ENCODE measurements at places on chromosomes 5 and 9. TPM values are rescaled to one million over a fixed set of nuclear protein-coding genes. Genes with fewer than 3 reads are reported as not detected.
A peak's percentile ranks its signal among the peaks of the same experiment; 100 is the strongest.

GRCh38 chr5:95825495-95825894 lies 3.0 kb upstream of the GLRX start:
- H3K27me3 ChIP-seq = no peaks in the 10 kb centered on the region
- no peak overlapping the region for H3K4me3 ChIP-seq
- peaks cover 11% of the 10 kb centered on the region for H3K4me1 ChIP-seq
- no peak for DNase-seq

- DNase-seq = no peak
- H3K36me3 ChIP-seq = no peaks in the 10 kb centered on the region
- no peaks in the 10 kb centered on the region for H3K4me1 ChIP-seq
- H3K27ac ChIP-seq = peak overlapping the region; percentile 55
- no peak overlapping the region for H3K4me3 ChIP-seq
Observed at GRCh38 chr9:95038666-95039065, 278.8 kb downstream of the FANCC start.

Gene MLLT3
- total RNA-seq = 15.1 TPM

GRCh38 chr5:74196233-74196632 lies 444.3 kb downstream of the ENC1 start:
- no peaks in the 10 kb centered on the region for H3K27me3 ChIP-seq
- DNase-seq = no peak
- H3K4me1 ChIP-seq = peaks cover 5% of the 10 kb centered on the region
- H3K27ac ChIP-seq = no peak overlapping the region

DNA sequence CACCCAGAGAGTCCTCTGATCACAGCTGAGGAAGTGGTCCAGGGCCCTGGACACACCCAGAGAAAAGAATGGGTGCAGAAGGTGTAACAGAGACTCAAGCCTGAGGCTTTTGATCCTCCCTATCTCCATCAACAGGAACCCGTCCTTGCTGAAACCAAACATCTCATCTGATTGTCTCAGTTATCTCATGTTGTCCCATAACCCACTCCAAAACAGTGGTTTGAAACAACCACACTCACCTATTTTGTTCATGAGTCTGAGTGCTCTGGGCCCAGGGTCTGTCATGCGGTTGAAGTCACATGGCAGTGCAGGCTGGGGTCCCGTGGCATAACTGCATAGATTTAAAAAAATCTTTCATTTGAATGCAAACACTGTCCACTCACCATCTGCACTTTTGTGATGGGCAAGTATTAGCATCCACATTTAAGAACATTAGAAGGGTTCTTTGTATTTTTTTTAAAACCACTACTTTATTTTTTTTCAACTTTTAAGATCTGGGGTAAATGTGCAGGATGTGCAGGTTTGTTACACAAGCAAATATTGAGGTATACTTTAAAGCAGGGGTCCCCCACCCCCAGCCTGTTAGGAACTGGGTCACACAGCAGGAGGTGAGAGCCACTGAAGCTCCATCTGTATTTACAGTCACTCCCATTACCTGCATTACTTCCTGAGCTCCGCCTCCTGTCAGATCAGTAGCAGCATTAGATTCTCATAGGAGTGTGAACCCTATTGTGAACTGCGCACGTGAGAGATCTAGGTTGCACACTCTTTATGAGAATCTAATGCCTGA lies 255.8 kb downstream of the ROR2 start:
- no peak overlapping the region for H3K4me3 ChIP-seq
- no peak for DNase-seq
- no peaks in the 10 kb centered on the region for H3K27me3 ChIP-seq
- no peaks in the 10 kb centered on the region for H3K36me3 ChIP-seq
- H3K27ac ChIP-seq = no peak overlapping the region

- H3K4me1 ChIP-seq = no peaks in the 10 kb centered on the region
- no peak for DNase-seq
- H3K27ac ChIP-seq = peak overlapping the region; percentile 72
Observed at GRCh38 chr9:73152953-73153352, 1.3 kb downstream of the ANXA1 start.

All from Peyer's patch (tissue), 4 donors.